ENCODE measurements at places on chromosomes 1 and 21.

DNA sequence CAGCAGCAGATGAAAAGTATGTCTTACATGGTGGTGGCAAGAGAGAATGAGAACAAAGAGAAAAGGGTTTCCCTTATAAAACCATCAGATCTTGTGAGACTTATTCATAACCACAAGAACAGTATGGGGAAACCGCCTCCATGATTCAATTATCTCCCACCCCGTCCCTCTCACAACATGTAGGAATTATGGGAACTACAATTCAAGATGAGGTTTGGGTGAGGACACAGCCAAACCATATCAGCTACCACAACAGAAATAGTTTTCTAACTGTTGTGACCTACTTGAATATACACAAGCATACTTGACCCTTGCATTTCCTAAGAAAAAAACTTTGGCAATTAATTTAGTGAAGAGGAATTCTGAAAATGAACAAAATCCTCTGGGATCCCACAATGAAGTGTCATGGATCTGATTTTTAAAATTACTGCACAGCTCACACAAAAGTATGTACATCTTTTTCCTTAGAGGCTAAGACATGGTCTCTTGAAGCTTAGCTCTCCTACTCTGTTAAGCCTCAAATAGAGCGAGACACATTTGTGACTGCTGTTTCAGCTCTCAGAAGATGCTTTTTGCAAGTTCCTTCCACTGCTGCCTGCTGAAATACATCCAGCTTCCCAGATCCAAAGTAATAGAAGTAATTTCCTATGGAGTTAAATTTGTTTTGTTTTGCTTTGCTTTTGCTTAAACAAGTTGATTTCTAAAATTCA is 265.8 kb downstream of the DPYD start:
- DNase-seq = no peak

DNA sequence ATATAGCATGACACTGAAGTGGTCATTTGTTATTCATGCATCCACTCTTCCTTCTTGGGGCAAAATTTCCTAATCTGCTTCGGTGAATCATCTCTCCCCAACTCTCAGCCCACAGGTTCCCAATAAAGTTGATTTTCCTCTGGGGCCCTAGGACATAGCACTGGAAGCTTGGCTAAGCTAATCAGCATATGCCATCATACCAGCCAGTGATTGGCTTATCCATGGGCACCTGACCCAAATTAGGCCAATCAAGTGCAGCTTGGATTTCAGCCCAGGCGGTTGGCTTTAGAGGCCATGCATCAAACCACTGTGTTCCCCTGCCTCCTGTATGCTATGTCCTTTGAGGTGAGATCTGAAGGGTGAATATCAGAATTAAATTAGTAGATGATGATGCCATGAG is 58.9 kb downstream of the C1orf94 start:
- no peak for DNase-seq

GRCh38 chr1:166876540-166876838 is 425 bp upstream of the TADA1 start:
- no peak for DNase-seq

GRCh38 chr1:6124746-6125365 is 55.3 kb downstream of the CHD5 start:
- DNase-seq = no peak

DNA sequence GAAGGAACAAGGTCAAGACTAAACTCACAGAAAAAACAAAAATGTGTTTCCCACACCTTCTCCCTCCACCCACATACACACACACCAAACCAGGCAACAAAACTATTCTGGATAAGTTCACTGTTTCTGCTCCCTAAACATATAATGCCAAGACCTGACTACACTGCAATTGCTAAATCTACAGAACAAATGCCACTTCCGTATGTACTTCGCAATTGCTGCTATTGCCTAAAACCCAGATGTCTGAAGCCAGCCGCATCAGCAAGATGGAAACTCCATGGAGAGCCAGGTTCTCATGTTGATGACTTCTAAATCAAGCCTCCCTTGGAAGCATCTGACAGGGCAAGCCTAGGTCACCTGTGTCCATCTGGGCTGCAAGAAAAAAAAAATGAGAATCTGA is 8.3 kb upstream of the AIM2 start:
- DNase-seq = no peak

DNA sequence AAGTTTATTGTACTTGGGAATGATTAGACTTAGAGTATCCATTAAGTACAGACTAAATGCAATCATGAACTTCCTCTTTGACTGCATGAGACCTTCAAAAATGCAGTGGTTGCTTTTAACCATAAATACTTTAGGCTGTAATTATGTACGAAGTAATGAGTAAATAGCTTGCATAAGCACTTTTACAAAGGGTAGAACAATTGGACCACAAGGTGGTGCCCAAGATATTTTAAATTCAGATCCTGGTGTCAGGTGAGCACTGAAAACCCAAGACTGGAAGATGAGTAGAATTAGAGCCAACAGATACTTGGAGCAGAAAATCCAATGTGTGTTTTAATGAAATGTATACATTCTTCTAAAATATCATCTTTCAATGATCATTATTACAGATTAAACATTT is 43.4 kb upstream of the RHOU start:
- no peak for DNase-seq

- DNase-seq = no peak
Observed at GRCh38 chr21:16159213-16159970, 429.6 kb downstream of the USP25 start.

- no peak for DNase-seq
Observed at GRCh38 chr1:1599935-1600860, at the start of gene FNDC10. Gene FNDC10 (minus strand): TSS chr1:1600135. CDS start chr1:1600015, 120 bp downstream.

GRCh38 chr1:21259316-21260076 is 30.8 kb downstream of the ECE1 start:
- no peak for DNase-seq

DNA sequence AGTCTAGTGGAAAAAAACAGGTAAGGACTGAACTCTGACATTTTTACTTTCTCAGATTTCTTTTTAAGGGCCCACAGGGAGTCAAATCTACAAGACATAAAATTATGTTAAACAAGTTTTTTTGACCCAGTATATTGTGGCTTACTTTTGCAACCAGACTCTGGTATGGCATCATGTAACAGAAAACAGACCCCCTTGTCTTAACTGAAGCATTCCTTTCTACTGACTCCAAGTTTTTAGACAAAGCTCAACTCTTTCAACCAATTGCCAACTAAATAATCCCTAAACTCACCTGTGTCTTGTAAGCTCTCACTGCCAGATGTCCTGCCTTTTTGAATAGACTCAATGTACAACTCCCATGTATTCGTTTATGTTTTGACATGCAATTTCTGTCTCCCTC is 64.3 kb downstream of the FASLG start:
- DNase-seq = no peak

- peak; percentile 71 for DNase-seq
Observed at GRCh38 chr1:224615861-224616755, at the start of gene CNIH3. Gene CNIH3 (plus strand): TSS chr1:224616317. CDS start chr1:224617175, 858 bp downstream.

DNA sequence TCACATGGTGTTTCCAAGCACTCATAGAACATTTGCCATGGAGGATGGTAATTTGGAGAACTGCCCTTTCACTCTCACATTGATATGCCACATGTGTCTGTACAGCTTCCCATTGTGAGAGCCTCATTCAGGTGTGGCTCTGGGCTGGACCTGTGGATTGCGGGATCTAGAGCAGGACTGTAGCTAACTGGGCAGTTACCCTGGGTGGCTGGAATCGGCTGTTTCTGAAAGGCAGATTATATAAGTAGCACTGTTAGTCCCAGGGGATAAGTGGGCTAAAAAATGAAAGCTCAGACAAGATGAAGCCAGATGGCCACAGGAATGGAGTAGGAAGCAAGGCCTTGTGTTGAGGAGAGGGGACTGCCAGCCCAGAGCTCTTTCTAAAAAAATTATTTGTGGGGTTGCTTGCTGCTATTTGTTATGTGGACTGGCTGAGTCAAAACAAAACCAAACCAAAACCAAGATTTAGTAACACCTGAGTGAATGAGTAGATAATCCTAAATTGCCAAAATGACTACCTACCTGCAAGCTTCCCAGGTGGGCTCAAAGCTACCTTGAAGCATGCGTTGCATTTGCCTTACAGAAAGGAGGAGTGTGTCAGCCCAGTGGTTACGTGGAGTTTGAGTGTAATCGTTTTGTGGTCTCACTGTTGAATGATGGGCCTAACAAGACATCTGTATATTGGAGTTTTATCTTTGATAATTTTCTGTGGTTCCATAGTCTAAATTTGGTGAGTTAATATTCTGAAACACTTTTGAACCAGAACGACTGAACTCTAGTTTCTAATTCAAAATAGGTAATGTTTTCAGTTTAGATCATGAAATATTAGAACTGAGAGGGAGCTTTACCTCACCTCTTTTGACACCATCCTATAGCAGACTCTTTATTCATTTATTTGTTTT is 58.0 kb downstream of the SDCCAG8 start:
- DNase-seq = no peak

- no peak for DNase-seq
Observed at GRCh38 chr21:31363720-31364119, 19.7 kb upstream of the TIAM1 start.

DNA sequence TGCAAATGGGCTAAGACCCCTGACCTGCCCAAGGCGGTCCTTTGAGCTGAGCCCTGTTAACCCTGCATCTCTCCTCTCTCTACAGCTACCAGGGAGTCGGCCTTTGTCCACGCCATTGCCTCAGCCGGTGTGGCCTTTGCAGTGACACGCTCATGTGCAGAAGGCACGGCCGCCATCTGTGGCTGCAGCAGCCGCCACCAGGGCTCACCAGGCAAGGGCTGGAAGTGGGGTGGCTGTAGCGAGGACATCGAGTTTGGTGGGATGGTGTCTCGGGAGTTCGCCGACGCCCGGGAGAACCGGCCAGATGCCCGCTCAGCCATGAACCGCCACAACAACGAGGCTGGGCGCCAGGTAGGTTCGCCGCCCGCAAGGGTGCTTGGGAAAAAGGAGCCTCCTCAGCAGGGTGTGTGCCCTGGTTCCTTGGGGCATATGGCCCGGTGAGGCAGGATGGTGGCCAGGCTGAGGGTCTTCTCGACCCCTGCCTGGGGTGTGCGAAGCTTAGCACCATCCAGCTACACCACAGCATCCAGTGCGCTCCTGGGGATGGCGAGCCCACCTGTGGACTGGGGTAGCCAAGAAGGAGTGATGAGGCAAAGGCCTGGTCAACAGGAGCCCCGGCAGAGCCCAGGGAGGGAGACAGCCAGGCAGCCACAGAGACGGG is 31.8 kb upstream of the ARF1 start:
- DNase-seq = no peak
